Inflammatory macrophage treated with lipopolysaccharide for 1 hour (primary cell): ENCODE measurements at places on chromosomes 1 and 21.
A peak's percentile ranks its signal among the peaks of the same experiment; 100 is the strongest.

GRCh38 chr1:220281159-220281574 is 8.9 kb upstream of the RAB3GAP2 start:
- peak; percentile 19 for DNase-seq

- no peak for DNase-seq
Measured at GRCh38 chr1:41498804-41499203, 14.3 kb upstream of the EDN2 start.

DNA sequence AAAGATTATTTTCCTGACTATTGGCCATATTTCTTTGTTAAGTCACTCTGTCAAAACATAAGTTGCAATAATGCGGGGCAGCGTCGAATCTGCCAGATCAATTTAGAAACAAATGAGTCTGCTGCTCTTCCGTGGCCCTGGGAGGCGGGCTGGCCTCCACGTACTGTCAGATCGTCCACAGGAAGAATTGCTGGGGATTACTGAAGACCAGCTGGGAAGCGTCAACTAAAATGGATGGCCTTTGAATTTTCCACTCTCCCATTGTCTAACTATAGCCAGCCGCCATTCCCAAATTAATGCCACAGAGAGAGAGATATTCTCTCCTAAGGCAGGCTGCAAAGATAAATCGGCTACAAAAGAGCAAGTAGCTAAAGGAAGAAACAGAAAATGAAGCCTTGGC is 560.2 kb downstream of the SMYD3 start:
- DNase-seq, result no peak

DNA sequence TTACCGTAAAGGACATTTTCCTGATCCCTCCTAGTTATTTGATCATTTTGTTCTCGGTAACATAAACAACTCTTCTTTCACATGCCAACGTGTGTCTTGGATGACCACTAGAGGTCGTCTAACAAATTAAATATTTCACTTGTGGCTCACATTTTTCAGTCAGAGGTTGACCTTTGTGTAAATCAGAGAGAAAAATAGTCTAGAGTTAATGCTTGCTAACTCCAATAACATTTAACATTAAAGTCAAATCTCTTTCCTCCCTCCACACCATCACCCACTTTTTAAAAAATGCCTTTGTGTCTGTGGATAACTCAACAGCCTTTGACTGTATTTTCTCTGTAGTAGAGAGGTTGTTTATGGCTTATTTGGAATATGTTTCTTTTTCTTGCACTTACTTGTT is 220.5 kb upstream of the B3GALT2 start:
- peak; percentile 56 for DNase-seq
